ENCODE measurements at places on chromosomes 5 and 9. TPM values are rescaled to one million over a fixed set of nuclear protein-coding genes. Genes with fewer than 3 reads are reported as not detected.

DNA sequence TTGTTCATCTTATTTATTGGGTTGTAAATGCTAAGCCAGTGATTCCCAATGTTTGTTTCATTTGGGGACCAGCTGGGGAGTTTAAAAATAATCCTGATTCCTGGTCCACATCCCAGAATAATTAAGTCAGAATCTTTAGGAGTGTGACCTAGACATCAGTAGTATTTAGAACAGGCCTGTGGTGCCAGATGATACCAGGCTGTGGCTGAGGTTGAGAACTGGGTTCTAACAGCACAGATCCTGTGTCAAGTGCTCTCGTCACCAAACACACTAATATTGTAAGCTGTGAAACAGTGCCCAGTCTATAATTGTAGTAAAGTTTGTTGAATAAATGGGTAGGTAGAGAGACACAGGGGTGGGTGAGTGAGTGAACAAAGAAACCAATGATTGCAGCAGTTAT, 172.1 kb upstream of the PPP1R2B start:
- no peak overlapping the region for H3K27ac ChIP-seq
- peaks cover 7% of the 10 kb centered on the region for H3K4me1 ChIP-seq
- peaks cover 5% of the 10 kb centered on the region for H3K27me3 ChIP-seq
- H3K36me3 ChIP-seq: no peaks in the 10 kb centered on the region

DNA sequence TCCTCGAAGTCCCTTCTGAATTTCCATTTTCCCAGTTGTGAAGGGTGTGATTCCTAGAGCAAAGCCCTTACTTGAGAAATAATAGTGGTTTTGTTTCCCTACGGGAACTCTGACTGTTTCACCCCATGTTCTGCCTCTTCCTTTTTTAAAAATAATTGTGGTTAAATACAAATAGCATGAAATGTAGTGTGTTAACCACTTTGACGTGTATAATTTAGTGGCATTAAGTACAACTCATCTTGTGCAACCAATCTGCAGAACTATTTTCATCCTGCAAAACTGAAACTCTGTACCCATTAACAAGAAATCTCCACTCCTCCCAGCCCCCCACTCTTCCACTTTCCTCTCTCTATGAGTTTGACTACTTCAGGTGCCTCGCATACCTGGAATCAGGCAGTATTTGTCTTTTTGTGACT, 35.6 kb upstream of the HAND1 start:
- H3K4me1 ChIP-seq: no peaks in the 10 kb centered on the region
- no peaks in the 10 kb centered on the region for H3K36me3 ChIP-seq
- no peak for DNase-seq
- peaks cover 3% of the 10 kb centered on the region for H3K27me3 ChIP-seq
- no peak overlapping the region for H3K27ac ChIP-seq

- no peaks in the 10 kb centered on the region for H3K4me1 ChIP-seq
- no peaks in the 10 kb centered on the region for H3K36me3 ChIP-seq
- no peak overlapping the region for H3K4me3 ChIP-seq
- no peak for DNase-seq
- H3K27ac ChIP-seq: no peak overlapping the region
- no peaks in the 10 kb centered on the region for H3K27me3 ChIP-seq
Measured at GRCh38 chr5:159040181-159040580, 59.5 kb downstream of the EBF1 start.

DNA sequence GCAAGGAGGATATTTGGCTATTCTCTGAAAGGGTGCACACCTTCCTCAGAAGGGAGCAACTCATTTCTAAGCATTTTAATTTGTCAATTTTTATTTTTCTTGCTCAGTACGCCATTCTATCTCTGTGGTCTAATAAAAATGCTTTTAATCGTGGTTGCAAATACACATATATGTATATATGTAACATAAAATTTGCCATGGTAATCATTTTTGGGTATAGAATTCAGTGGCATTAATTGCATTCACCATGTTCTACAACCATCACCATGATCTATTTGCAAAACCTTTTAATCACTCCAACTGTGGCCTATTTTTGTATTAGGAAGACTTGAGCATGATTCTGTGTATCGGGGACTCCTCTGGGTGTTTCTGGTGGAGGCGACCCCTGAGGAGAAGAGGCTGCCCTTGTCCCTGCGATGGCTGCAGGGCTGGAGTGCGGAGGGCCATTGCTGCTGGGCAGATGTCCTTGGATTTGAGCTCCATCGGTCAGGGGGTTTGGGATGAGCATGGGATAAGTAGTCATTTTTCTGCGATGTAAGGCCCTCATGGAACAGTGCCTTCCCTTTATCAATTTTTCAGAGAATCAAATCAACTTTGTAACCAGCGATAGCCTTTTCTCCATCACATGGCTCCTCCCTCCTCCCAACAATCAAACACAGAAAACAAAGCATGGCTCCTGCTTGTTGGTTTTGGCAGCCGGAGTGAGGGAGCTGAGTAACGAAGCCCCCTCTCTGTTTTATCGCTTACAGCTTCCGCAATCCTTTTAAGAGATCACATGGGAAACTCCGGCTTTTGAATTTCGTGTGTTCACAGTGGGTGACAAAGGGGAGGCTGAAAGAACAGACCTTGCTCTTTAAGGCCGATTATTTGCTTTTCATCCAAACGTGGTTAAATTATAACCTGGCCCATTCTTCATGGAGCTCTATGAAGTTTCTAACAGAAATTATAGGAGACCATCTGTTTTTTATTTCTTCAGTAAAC, 187.3 kb downstream of the TENT4A start:
- H3K4me1 ChIP-seq: no peaks in the 10 kb centered on the region
- no peaks in the 10 kb centered on the region for H3K36me3 ChIP-seq
- no peak overlapping the region for H3K27ac ChIP-seq

DNA sequence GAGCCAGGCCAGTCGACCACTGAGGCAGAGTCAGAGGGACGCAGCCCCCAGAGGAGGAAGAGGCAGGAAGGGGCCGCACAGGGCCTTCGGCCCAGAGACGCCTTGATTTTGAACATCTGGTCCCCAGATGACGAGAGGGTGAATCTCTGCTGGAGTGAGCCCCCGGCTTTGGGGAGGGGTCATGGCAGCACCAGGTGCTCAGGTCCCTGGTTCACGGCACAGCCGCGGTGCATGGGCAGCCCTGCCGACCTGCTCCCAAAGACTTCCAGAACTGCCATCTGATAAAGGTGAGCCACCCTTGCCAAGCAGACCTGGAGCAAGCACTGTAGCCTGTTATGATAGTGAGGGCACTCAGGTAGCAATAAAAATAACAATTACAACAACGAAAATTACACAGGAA, 29.8 kb downstream of the LPCAT1 start:
- no peak overlapping the region for H3K27ac ChIP-seq
- H3K4me3 ChIP-seq: no peak overlapping the region
- H3K4me1 ChIP-seq: peaks cover 10% of the 10 kb centered on the region
- H3K36me3 ChIP-seq: peaks cover 64% of the 10 kb centered on the region
- no peak for DNase-seq
- no peaks in the 10 kb centered on the region for H3K27me3 ChIP-seq

DNA sequence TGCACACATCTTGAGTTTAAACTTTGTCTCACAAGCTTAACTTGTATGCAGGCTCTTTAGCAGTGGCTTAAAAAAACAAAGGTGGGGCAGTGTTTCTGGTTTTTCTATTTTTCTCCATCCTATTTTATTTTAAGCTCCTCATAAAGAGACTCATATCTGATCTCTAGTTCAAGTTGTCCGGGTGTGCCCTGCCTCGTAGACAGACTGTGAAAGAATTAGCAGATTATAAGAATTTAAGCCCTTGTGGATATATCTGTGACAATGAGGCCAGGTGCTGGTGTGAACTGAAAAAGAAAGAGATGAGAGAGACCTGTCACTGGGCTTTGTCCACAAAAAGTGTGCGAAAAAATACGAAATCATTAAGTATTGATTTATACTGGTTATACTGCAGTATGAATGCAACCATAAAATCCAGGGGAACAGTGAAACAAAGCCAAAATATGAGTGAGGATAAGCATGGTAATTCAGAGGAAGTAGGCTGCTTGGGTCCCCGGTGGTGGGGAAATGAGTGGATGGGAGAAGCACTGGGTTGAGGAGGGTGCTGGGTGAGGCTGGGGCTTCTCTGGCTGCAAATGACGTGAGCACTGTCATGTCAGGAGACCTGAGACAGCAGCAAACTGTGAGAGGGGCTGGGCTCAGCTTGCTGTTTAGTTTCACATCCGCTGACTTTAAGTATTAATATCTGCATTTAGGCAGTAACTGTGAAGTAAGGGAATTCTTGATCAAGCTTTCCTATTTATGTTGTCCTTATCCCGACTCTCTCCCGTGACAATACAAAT, 179.7 kb upstream of the ANKRD55 start:
- no peak overlapping the region for H3K4me3 ChIP-seq
- H3K36me3 ChIP-seq: no peaks in the 10 kb centered on the region
- no peak for DNase-seq
- H3K27me3 ChIP-seq: no peaks in the 10 kb centered on the region

GRCh38 chr5:55254802-55255201, 21.4 kb upstream of the CCNO start:
- H3K27me3 ChIP-seq: no peaks in the 10 kb centered on the region
- no peak for DNase-seq
- H3K4me1 ChIP-seq: no peaks in the 10 kb centered on the region
- H3K27ac ChIP-seq: no peak overlapping the region
- no peak overlapping the region for H3K4me3 ChIP-seq
- H3K36me3 ChIP-seq: no peaks in the 10 kb centered on the region

GRCh38 chr9:119453980-119454379, 84.7 kb upstream of the BRINP1 start:
- no peak overlapping the region for H3K27ac ChIP-seq
- DNase-seq: no peak
- H3K27me3 ChIP-seq: no peaks in the 10 kb centered on the region
- H3K36me3 ChIP-seq: no peaks in the 10 kb centered on the region
- no peaks in the 10 kb centered on the region for H3K4me1 ChIP-seq

DNA sequence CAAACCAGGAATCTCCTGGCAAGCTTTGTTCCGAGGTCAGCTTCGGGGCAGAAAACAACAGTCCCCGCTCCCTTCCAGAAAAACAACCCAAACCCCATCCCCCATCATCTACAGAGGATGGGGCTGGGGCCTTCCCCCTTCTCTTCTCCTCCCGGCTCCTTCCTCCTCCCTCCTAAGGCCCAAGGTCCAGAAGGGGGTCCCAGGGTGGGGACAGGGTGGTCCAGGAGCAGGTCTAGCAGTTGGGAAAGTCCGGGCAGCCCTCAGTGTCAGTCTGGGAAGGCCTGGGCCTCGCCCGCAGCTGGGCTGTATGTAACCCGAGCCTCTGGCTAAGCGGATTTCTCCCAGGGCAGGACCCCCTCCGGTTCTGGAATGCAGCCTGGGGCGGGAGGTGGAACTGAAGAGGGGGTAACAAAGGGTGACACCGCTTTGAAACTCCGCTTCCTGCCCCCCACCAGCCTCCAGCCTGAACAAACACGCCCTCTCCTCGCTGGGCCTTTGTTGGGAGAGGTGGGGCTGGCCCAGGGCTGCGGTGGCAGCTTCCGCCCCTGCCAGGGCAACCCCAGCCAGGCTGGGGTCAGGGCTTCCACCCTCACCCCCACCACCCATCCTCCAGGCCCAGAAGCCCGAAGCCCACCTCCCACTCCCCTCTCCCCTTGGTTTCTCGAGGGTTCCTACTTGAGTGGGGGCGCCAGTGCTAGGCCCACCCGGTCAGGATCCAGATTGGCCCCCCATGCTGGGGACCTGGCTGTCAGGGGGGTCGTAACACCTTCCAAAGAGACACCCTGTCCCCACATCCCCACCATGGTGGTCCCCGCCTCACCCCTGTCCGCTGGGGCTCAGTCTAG, 63.5 kb downstream of the C9orf50 start:
- no peaks in the 10 kb centered on the region for H3K36me3 ChIP-seq
- H3K4me1 ChIP-seq: no peaks in the 10 kb centered on the region
- no peak for DNase-seq
- no peaks in the 10 kb centered on the region for H3K27me3 ChIP-seq

DNA sequence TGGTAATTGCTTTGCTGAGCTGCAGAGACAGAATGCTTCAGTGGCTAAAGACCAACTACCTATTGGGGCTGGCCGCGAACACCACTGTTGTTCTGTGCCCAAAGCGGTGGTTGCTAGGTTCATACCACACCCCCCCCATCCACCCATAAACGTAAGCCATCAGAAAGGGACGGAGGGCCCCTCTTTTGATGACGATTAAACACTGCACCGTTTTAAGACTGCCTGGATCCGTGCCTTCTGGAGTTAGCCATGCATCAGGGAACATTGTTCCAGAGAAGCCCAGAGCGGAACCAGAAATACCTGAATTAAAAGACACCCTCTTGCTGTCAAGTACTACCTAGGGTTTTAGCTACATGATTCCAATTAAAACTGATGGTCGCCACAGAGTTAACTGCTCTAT, 369.1 kb upstream of the DAP start:
- H3K27ac ChIP-seq: no peak overlapping the region
- no peaks in the 10 kb centered on the region for H3K4me1 ChIP-seq
- H3K36me3 ChIP-seq: no peaks in the 10 kb centered on the region
- 0 out of 2 replicates have a peak, but pooled peaks cover 13% of the 10 kb centered on the region for H3K27me3 ChIP-seq
- no peak overlapping the region for H3K4me3 ChIP-seq

- H3K27ac ChIP-seq: peak within 1 kb of the TSS; percentile 64
- H3K27me3 ChIP-seq: no peaks in the 10 kb centered on the region
- no peaks in the 10 kb centered on the region for H3K36me3 ChIP-seq
- H3K4me1 ChIP-seq: peaks cover 12% of the 10 kb centered on the region
- peak within 1 kb of the TSS; percentile 74 for H3K4me3 ChIP-seq
- peak; percentile 98 for DNase-seq
Measured at GRCh38 chr5:95646569-95647431, at the start of gene RFESD. TSS of gene RFESD (plus strand) at chr5:95646777. CDS start at chr5:95652272, 5,495 bp downstream.

- H3K4me1 ChIP-seq: peaks cover 17% of the 10 kb centered on the region
- H3K27me3 ChIP-seq: peaks cover 18% of the 10 kb centered on the region
- no peak for DNase-seq
- no peaks in the 10 kb centered on the region for H3K36me3 ChIP-seq
- no peak overlapping the region for H3K4me3 ChIP-seq
Measured at GRCh38 chr9:70054521-70054920, 10.9 kb downstream of the MAMDC2 start.

GRCh38 chr5:158940977-158941376, 158.7 kb downstream of the EBF1 start:
- H3K36me3 ChIP-seq: no peaks in the 10 kb centered on the region
- no peaks in the 10 kb centered on the region for H3K27me3 ChIP-seq
- H3K27ac ChIP-seq: no peak overlapping the region
- no peak for DNase-seq
- H3K4me3 ChIP-seq: no peak overlapping the region
- peaks cover 12% of the 10 kb centered on the region for H3K4me1 ChIP-seq

ANXA2R gene
- total RNA-seq: 4.8 TPM

PCDHB11 gene
- 0.69 TPM for total RNA-seq

DYNC2I2 gene
- total RNA-seq: 196 TPM

BHMT2 gene
- not detected for total RNA-seq

PPIC gene
- 14.6 TPM for total RNA-seq

GRXCR2 gene
- not detected for total RNA-seq

SLC45A2 gene
- total RNA-seq: not detected

RBM22 gene
- total RNA-seq: 27.3 TPM

SLC6A18 gene
- not detected for total RNA-seq

ACTBL2 gene
- 0.12 TPM for total RNA-seq

LMX1B gene
- 1.2 TPM for total RNA-seq

PPP2R2B gene
- 2.4 TPM for total RNA-seq
